B cell (primary cell): ENCODE measurements at places on chromosomes 5 and 9.

- no peak for DNase-seq
These were observed 3.6 kb upstream of the RGS7BP start for GRCh38 chr5:64502196-64502595.

DNA sequence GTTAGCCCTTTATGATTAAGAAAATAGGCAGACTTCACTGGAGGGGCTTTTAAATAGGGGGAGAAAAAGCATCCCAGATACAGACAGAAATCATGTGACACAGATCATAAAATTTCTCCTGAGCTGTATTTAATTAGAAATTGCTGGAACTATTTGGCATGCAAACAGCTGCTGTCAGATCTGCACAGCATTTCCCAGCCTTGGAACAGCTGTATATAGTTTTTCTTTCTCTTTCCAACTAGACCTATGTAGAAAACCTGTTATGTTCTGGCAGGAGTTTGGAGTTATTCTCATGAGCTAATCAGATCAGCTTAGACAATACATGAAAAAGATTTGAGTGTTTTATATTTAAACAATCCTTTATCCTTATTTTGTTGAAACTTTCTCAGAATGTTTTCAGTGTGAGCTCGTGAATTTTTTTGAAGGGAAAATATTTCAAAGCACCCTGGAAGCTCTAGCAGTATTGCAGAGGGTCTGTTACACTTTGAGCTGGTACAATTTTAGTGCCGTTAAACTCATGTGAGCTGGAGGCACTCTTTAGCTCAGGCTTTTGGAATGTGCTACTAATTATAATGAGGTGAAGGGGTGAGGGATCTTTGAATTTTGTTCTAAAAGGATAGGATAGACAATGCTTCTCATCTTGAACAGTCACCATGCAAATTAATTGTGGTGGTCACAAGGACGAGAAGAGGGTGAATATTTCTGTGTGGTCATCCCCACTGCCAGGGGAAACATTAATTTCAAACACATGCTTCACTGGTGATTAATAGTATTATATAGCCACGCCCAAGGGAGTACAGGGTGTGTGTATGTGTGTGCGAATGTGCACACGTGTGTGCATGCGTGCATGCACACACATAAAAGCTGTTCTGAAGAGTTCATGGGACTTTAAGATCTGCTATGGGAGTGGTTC is 239.4 kb upstream of the FBXL7 start:
- no peak for DNase-seq

- DNase-seq: no peak
These were observed 88.7 kb upstream of the PHF24 start for GRCh38 chr9:34869390-34869789.

- DNase-seq: no peak
These were observed 135.1 kb downstream of the SIL1 start for GRCh38 chr5:139062910-139063663.

DNA sequence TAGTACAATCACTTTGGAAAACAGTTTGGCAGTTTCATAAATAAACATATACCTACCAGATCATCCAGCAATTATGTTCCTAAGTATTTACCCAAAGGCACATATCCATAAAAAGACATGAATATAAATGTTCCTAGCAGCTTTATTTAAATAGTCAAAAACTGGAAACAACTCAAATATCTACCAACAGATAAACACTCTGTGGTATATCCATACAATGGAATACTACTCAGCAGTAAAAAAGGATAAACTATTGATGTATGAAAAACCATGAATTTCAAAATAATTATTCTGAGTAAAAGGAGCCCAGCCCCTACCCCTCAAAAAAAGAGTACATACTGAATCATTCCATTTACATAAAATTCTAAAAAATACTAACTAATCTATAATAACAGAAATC is 232.7 kb upstream of the SLC30A5 start:
- no peak for DNase-seq

- no peak for DNase-seq
These were observed 243.9 kb upstream of the ATP10B start for GRCh38 chr5:161095953-161096352.

GRCh38 chr9:85199866-85200495 is 530.5 kb downstream of the NTRK2 start:
- DNase-seq: no peak
